ENCODE measurements at places on chromosomes 3 and 15.
A peak's percentile ranks its signal among the peaks of the same experiment; 100 is the strongest.

DNA sequence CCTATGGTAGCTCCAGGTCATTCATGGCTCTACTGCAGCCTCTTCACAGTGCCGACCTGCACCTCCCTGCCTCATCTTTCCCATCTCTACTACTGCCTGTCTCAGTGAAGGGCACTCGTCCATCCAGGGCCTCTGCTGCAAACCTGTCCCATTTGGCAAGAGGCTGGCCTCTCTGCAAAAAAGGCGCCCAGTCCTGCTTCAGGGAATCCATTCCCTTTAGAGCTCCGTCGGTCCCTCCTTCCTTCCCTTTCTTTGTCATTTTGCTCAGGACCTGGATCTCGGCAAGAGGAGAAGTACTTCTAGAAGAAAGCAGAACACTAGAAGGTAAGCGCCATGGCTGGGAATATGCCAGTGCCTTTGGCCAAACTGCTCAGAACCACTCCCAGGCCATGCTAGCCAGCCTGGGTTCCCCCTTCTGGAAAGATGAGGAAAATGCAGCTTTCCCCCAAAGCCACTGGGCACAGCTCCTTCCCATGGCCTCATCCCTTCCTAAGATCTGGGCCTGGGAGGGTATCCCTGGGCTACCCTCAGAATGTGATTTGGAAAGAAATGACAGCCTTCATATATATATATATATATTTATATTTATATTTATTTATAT lies 6.4 kb upstream of the ISL2 start:
- DNase-seq: peak; percentile 68

DNA sequence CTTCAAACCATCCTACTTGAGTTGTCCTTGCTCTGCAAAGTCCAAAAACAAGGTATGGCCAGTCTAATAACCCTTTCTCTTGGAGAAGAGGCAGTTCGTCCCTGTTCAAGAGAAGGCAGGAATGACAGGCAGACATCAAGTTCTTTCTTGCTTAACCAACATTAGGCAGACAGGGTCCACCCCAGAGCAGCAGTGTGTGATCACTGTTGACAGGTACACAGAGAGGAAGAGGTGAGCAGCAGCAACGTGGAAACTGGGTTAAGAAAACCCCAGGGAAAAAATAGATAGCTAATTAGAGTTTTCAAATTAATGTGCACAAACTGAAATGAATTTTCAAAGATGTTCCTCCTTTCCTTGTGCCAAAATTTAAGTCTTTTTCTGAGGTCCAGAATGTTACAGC lies 48.2 kb downstream of the TNIK start:
- DNase-seq: no peak

DNA sequence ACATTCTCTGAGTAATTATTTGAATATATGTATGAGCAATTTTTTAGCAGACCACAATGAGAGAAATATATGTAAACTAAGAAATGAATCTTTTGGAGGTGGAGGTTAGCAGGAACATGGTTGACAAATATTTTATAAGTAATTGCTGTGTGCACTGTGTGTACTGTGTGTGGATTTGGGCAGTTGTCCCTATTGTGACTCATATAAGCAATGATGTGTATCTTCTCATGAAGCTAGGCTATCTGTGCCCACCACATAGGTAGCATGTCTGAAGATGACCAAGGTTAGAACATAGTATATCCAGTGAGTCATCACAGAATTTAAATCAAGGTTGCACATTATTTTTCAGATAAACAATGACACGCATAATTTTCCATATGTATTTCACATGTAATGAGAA lies 713.9 kb upstream of the GBE1 start:
- DNase-seq: no peak

GRCh38 chr3:30702038-30702827 lies 95.8 kb downstream of the TGFBR2 start:
- no peak for DNase-seq

- peak; percentile 61 for DNase-seq
Observed at GRCh38 chr15:57445872-57446271, 69.6 kb downstream of the CGNL1 start.

All from NCI-H460 (cell line).